ENCODE measurements at places on chromosomes 3 and 15.

DNA sequence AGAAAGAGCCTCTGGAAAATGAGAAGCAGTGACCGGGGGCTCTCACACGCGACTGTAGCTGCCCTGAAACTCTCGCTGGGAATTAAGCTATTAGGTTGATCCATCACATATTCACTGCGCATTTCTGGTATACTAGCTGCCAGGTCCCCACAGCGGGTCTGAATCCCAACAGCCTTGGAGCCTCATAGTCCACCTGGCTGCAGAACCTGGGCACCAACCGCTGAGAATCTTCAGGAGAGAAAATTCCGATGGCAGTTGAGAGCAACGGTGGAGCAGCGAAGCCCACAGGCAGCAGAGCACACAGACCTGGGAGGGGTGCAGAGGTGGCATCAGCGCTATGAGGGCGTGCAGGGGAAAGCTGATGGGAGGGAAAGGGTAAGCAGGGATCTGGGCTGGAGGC is 75.1 kb downstream of the FAM174B start:
- no peak for DNase-seq

GRCh38 chr15:64763021-64763420 is 12.4 kb downstream of the RBPMS2 start:
- DNase-seq = no peak

DNA sequence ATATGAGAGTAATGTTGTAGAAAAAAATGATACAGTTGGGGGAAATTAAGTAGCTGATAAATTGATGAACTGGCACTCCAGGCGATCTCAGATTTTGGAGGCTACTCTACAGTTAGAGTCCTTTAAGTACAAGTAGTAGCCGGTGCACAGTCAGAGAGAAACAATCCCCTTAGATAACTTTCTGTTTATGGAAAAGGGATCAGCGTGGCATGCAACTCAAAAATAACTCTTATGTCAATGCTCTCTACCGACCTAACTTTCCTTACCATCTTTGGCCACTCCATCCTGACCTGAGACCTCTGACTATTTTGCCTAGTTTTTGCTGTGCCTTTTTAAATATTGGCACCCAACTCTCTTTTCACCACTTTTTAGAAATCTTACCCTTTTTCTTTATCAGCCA is 299.6 kb downstream of the UNC13C start:
- no peak for DNase-seq

DNA sequence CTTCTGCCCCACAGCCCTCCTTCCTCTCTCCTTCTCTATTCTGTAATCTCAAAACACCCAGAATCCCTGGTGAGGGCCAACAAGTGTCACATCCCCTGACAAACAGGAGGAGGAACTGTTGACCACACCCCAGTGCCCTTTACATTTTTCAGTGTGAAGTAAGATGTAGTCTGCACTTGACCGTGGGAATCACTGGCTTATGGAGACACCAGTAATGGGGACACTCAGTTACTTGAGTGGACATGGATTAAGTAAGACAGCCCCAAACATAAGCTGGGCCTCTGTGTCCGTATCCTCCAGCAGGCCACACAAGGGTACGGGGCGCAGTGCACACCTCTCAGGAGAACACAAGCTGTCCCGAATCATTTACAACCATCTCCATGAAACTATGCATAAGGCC is 28.4 kb upstream of the LIMD1 start:
- no peak for DNase-seq

DNA sequence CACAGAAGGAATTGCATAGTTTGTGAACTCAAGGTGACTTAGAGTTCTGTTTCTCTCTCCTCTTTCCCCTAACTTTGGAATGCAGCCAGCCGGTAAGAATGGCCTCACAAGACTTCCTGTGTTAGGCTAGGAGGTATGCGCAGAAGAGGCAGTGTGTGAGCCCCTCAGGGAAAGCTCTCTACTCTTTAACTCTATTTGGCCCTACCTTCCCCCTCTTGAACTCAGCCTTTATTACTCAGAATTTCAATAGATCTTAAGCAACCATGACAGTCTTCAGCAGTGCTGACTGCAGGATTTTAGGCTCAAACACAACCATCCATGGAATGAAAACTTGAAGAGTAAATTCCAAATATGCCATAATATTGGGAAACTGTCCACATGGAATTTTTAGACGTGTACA is 209.5 kb downstream of the DTWD1 start:
- DNase-seq = no peak

GRCh38 chr3:160564258-160564911 is 986 bp downstream of the KPNA4 start:
- no peak for DNase-seq

- no peak for DNase-seq
These were observed 513.2 kb upstream of the TBL1XR1 start for GRCh38 chr3:177710506-177710905.

- no peak for DNase-seq
These were observed 8.4 kb upstream of the KLHL24 start for GRCh38 chr3:183626877-183627594.

- DNase-seq = no peak
These were observed 126.3 kb upstream of the ZNF385D start for GRCh38 chr3:21877214-21877754.

DNA sequence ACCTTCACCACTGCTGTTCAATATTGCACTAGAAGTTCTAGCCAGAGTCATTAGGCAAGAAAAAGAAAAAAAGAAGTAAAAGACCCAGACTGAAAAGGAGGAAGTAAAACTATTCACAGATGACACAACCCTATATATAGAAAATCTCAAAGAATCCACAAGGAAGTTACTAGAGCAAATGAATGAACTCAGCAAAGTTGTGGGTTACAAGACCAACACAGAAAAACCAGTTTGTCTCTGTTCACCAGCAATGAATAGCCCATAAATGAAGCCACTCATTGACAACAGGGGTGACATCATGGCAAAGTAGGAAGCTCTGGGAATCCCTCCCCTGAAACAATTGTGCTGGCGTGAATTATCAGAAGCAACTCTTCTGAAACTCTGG is 4.6 kb downstream of the CFAP100 start:
- DNase-seq = no peak

DNA sequence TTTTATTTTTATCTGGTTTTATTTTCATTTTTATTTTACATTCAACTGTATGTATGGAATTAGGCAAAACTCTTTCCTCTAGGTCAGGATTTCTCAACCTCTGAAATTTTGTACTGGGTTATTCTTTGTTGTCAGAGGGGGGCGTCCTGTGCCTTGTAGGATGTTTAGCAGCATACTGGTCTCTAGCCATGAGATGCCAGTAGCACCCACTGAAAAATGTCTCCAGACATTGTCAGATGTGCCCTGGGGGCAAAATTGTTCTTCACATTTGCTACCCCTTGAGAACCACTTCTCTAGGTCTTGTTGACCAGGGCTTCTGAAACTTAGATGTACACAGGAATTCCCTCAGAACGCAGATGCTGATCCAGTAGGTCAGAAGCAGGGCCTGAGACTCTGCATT is 5.4 kb downstream of the CHRNA5 start:
- DNase-seq = no peak

DNA sequence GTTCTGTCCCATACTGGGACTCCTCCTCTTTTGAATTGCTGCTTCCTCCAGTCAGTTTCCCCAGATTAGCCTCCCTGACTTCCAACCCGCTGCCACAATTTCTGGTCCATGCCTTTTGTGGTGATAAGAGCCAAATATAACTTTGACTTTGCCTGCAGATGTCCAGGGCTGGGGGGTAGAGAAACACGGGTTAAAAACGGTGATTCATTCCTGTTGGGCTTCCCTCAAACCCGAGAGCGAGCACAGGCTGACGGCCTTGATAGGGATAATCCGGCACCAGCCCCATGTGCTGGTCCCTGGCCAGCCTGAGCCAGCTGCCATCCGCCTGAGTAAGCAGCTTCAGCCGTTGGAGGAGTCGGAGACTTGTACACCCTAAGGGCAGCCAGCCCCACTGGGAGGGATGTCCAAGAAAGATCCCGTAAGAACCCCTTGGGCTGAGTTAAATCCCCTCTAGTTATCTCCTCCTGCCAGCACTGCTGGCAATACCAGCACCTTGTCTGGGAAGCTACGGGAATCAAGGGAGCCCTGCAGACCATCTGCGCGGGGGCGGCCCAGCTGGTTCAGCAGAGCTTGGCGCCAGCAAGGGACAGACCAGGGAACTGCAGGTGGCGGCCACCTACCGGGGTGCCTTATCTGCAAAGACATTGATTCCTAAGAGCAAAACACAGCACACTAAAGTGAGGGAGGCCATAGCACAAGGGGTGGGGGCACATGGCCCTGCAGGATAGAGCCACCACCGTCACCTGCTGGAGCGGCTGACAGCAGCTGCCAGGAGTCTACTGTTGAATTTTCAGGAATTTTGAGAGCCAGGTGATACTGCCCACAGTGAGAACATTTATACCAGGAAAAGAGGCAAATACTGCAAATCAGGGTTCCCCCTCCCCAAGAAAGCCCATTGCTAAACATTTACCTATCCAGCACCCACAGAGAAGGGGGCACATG is 18.1 kb downstream of the CSPG4 start:
- peak; percentile 97 for DNase-seq

DNA sequence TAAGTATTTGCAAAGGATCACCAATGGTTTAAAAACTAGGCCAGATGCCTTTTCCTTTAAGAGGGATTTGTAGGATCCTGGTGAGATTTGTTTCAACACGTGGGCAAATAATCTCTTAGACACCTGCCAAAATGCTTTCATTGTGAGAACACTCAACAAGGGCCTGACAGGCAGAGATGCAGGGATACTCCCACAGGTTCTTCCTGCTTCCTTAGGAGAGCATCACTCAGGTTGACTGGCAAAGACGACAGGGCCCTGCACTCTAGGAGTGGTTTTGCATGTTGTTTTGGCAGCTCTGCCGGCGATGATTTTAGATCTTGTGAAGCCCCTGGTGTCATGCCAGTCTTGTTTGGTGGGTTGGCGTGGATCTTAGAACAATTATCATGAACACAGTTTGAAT is 184.5 kb downstream of the NR1D2 start:
- no peak for DNase-seq

DNA sequence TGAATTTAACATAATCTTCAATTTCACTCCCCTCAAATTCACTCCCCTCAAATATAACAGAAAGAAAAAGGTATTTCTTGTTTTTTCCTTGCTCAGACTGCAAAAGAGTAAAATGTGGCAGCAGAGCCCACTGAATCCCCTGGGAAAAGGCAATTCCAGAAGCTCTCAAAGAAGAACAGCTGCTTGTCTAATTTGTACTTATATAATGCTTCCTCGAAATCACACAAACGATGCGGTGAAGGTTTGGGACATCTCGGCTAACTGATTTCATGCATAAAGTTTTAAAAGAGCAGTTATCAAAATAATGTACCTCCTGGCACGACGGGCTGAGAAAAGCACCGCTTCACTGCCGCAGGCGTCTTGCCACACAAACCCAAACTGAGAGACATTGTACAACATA is 10.7 kb downstream of the BDH1 start:
- DNase-seq = no peak

DNA sequence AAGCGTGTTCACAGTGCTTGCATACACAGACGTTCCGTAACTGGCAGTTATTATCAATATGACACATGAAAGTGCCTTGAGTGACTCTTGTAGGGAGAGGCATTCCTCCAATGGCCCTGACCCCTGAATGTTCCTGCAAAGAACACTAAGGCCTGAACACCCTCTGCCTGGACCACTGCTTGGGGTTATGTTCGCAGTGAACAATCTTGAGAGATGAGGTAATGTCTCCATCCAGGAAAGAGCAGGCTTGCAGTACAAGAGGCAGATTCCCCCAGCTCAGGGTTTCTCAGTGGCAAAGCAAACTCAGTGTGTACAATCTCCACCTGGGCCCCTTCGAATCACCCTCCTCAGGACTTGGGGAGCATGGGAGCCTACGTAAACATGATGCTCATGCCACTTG is 324.6 kb downstream of the MAGI1 start:
- no peak for DNase-seq

- no peak for DNase-seq
These were observed 340.2 kb upstream of the CBLB start for GRCh38 chr3:106208967-106209366.

GRCh38 chr15:63264688-63265293 is 12.6 kb upstream of the APH1B start:
- no peak for DNase-seq

- no peak for DNase-seq
These were observed 47.9 kb upstream of the MAGEF1 start for GRCh38 chr3:184759666-184760200.

GRCh38 chr3:53820756-53821580 is 25.3 kb downstream of the CHDH start:
- no peak for DNase-seq

DNA sequence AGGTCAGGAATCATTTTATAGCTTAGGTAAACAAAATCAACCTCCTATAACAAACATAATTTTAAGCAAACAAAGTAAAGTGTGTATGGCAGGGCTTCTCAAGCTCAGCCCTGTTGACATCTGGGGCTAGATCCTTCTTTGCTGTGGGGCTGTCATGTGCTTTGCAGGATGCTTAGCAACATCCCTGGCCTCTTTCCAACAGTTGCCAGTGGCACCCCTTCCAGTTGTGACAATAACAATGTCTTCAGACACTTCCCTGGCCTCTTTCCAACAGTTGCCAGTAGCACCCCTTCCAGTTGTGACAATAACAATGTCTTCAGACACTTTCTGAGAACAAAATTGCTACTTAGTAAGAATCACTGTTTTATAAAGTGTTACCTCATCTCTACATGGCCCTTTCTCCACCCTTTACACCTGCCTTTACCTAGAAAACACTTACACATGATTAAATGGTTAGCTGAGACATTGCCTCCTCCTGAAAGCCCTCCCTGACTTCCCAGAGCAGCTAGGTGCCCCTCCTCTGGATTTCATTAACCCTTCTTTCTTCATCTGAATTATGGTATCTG is 194.0 kb upstream of the LMCD1 start:
- no peak for DNase-seq

DNA sequence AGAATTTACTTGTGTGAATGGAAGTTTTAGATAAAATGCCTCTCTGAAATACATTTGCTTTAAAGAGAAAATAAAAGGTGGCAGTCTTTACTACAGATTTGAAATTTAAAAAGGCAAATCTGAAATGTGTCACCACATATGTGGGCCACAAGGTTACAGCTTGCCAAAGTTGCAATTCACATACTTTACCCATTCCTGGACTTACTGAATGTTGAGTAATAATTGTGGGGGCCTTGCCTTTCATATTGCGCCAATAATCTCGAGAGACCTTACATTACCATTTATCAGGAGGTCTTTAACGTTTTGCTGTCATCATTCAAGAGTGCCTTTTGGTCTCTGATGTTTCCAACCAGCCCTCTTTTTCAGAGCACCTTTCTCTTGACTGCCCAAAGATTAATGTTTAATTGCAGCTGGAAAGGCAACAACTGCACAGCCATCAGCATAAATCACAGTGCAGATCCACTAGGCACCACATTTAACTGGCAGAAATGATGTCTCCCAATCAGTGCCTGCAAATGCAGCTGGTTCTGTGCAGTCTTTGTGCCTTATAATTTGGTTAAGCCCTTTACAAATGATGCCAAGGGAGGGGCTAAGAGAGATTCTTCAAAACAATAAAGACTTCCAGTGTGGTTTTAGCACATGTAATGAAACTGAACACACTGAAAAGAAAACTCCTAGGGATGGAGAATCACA is 206.8 kb downstream of the MAGI1 start:
- no peak for DNase-seq
